ENCODE measurements at places on chromosomes 11 and 22.

DNA sequence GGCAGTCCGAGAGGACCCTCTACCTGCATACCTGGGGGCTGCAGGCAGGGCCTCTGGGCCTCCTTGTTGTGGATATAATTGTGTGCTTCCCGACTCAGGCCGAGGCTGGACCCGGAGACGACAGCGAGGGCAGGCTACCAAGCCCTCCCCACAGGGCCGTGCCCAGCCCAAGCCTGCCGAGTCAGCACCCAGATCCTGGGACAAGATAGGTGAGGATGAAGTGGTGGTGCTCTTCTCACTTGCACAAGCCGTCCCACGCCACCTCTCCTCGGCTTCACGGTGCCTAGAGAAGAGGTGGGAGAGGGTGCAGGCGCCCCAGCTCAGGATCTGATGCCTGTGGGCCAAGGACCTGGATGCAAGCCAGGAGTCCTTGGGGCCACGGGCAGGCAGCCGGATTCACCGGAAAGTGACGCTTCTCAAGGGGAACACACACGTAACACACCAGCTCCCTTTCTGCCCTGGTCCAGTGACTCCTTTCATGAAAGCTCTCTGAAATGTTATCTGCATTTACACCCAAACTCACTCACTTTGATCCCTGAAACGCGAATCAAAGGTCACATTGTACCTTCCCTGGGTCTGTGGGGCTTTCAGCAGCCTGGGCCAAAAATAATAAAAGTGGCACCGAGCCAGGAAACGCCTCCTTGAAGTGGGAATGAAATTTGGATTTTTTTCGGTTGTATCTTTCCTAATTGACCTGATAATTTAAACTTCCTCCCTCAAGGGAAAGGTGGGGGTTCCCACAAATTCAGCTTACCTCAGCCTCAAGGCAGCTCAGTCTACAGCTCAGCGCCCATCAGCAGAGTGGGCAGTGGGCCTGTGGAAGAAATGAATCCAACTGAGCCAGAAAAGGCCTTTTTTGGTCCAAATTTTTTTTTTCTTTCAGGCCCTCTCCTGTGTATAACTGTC is 1.1 kb upstream of the GNB1L start:
- no peak for DNase-seq

DNA sequence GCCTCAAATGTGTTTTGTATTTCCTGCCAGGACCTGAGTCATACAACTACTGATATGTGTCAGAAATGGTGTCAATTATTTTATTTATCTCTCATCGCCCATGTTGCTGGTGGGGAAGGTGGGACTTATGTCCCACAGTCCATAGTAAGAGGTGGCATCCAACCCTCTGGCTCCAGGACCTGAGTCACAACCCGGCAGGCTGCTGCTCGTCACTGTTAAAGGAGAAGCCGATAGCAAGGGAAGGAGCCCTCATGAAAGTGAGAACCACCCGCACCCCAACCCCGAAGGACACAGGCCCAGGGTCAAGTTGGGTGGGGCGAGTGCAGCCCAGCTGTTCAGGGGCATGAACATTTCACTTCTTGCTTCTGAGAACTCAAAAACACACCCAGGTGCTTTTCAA is 33.1 kb upstream of the TP53I11 start:
- no peak for DNase-seq

DNA sequence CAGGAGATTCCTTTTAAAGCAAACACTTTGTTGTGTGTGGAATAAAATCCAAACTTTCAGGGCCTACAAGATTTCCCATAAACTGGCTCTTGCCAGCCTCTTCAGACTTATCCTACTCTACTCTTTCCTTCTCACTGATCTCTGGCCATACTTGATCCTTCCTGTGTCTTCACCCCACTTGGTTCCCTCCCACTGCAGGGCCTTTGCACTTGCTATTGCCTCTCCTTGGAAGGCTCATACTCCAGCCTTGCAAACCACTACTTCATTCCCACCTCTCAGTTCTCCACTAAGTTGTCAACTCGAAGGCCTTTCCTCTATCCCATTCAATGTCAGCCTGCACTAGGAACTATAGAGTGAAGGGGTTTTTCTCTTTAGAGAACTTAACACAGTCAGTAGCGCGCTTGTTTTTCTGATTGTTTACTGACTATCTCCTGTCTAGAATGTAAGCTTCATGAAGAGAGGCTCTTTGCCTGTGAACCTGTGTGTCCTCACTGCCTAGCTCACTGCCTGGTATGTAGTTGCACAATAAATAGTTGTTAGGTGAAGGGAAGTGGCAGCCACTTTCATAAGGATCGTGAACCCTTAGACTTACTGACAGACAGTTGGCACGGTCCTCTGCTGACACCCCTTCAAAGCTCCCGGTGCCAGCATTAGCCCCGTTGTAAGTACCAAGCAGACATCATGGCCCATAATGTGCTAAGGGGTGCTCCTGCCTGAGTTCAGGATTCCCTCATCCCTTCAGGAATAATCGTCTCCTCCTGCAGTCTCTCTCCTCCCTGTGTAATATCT is 833 bp upstream of the ME3 start:
- DNase-seq: no peak

GRCh38 chr11:122050021-122050690 is 65.9 kb downstream of the BLID start:
- no peak for DNase-seq

GRCh38 chr22:30354644-30355043 is 2.0 kb downstream of the SF3A1 start:
- DNase-seq: no peak

DNA sequence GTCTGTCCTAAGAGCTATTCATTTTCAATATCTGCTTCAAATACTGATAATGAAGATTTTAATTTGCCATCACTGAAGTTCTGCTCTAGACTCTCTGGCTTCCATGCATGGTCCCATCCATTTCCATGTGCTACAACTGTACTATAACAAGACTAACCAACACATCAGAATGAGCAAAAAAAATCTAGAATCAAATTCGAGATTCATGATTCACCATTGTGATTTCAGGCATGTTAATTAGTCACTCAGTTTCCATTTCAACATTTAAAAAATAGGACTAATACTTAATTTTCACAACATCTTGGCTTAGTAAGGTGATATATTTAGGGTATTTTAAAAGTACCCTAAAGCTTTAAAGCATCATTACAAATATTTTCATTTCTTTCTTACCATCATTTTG is 22.8 kb downstream of the PICALM start:
- no peak for DNase-seq

GRCh38 chr11:114314096-114314495 is 17.9 kb downstream of the NNMT start:
- DNase-seq: no peak

- no peak for DNase-seq
Observed at GRCh38 chr11:1083621-1084551, 9.2 kb downstream of the MUC2 start.

- DNase-seq: no peak
Observed at GRCh38 chr11:83655976-83656375, 369.8 kb upstream of the CCDC90B start.

DNA sequence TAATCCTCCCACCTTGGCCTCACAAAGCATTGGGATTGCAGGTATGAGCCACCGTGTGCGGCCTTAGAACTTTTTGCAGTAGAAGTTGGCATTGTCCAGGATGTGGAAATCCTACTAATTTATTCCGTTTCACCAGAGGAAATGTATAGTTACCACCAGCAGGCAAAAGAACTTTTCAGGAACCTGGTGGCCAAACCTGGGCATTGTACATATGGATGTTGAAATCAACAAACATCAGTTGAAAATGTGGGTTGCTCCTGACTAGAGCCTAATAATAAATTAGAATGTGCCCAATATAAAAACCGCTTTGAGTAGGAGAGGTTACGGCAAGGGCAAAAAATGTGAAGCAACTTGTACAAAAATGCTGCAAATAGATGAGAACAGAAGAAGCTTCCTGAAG is 40.7 kb upstream of the XBP1 start:
- no peak for DNase-seq

Data from NCI-H1048 (cell line).